NCI-H82 (cell line): ENCODE measurements at places on chromosomes 2 and 18.

- no peak for DNase-seq
Measured at GRCh38 chr2:241200822-241201395, 12.4 kb downstream of the ANO7 start.

GRCh38 chr2:110773401-110773921, 41.1 kb downstream of the ACOXL start:
- DNase-seq: no peak

- DNase-seq: no peak
Measured at GRCh38 chr2:180625006-180625844, 355.2 kb upstream of the UBE2E3 start.

GRCh38 chr2:207284556-207285472, 119.1 kb upstream of the KLF7 start:
- peak; percentile 56 for DNase-seq

DNA sequence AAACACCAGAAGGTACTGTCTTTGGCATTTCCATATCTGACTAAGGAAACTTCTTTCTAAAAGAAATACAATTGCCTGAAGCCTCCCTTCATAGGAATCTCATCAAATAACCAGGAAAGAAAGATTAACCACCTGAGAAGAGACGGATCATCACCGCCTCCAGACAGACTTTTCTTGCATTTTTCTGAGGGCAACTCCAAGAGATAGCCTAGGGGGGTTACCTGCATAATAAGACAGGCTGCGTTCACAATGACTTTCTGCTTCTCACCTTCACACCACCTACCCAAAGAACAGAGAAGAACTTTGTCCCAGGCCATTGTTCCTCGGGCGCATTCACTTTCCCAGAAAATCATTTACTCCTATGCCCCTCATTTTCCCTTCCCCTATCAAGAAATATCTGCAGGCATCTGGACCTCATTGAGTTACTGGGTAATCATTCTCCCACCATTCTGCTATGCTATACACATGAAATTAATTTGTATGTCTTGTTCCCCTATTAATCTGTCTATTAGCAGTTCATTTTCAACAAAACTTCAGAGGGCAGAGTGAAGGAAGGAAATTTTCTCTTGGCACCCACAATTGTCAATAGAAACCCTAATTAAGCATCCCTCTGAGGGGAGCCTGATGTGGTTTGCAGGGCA, 8.3 kb upstream of the POMC start:
- DNase-seq: no peak

DNA sequence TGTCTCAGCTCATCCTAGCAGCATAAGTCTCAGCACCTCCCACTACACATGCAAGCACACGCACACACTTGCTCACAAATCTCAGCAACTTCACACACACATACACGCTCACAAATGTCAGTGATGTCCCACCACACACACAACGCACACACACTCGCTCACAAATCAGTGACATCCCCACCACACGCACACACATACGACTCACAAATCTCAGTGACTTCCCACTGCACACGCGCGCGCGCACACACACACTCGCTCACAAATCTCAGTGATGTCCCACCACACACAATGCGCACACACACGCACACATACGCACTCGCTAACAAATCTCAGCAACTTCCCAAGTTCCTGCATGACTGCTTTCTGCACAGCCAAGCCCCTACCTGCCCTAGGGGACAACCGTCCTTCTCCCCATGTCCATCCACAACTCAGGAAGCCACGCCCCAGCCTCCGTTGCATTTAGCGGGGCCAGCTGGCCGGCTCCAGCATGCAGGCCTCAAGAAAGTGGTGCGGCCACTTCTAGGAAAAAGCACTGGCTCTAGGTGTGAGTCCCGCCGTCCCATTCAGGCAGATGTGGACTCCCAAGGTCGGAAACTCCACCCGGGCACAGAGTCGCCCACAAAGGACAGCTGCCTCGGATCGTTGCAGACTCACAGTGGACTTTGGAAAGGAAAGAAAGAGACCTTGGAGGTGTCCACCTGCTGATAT, 180.1 kb upstream of the SALL3 start:
- no peak for DNase-seq

DNA sequence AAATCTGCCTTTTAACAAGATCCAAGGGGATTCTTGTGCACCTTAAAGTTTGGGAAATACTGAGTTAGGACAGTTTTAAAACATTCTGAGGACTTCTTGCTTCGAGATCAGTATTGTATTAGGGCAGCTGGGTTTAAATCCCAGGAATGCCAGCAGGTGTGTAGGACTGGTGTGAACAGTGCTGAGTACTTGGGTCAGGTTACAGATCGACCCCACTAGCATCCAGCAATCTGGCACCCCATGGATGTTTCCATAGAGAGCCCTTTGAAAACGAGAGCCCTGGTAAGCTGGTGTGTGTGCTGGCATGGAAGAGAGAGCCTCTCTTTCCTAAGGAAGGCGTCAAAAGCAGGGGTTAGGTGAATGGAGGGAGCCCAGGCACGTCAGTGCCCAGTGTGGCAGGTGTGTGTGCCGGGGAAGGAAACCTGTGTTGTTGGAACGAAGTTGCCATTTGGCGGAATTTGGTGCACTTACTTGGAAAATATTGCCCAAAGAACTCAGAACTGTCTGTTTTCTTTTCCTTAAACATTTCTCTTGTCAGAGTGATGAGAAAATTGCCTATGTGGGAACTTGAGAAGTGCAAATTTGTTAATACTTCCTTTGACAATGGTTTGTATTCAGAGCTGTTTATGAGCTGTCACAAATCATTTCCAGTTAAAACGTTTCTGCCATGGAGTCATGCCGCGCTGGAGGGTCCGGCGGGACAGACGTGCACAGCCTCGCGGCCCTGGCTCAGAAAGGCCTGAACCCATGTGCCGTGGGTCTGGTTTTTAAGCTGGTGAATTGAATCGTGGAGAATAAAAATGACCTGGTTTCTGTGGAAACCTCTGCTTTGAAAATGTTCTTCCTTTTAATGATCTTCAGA, 38.1 kb downstream of the LDLRAD4 start:
- no peak for DNase-seq

DNA sequence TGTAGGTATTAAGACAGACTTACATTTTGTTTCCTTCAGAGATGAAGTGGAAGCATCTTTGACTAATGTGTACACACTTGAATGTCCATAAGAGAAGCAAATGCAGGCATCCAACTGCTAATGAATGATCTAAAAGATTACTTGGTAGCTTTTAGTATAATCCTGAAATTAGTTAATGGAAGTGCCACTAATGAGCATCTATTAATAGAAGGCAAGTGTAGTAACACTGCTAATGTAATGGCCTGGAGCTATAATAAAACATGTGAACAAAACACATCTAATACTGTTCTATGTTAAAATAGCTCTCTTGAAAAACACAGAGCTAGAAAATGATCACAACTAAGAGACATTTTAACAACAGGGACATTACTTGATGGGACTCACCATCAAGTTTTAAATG, 225.3 kb downstream of the SLC8A1 start:
- peak; percentile 82 for DNase-seq

DNA sequence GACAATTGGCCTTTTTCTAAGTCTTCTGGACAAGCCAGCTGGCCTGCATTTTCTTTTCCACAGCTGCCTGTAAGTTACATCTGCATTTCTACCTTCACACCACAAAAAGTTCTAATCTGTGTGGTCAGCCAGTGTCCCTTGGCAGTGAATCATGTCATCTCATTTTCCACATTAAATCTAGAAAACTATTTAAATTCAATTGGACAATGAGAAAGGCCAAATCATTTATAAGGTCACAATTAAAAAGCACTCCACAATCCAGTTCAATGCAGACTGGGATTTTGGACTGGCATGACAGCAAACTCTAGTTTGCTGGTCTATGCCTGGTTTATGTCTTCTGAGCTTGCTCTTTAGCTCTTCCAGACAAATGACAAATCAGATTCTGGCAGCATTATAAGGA, 494.2 kb upstream of the SPHKAP start:
- DNase-seq: no peak

- peak; percentile 5 for DNase-seq
Measured at GRCh38 chr2:53911434-53912189, 51.8 kb upstream of the GPR75 start.

DNA sequence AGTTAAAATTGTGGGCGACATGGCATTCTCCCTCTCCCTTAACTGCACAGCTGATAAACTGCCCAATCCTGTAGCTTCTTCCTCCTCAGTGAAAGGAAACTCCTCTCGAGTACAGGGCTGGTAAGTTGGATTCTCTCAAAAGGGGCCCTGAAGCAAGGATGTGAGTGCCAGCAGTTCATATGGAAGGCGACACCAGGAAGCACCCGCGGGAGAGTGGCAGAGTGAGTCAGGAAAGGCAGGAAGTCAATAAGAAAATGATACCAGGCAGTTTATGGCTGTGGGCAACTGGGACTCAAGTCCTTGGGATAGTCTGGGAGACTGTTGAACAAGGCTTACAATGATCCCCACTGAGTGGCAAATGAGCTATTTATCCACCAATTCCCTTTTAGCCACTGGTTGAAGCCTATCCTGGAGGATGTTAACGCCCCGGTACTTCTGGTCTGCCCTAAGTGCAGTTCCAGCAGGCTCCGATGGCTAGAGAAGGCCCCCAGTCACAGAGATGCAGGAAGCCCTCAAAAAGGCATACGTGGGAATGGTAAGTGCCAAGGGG, 34.8 kb downstream of the ABHD3 start:
- DNase-seq: no peak

- DNase-seq: no peak
Measured at GRCh38 chr2:175312137-175312536, 130.6 kb upstream of the ATP5MC3 start.

DNA sequence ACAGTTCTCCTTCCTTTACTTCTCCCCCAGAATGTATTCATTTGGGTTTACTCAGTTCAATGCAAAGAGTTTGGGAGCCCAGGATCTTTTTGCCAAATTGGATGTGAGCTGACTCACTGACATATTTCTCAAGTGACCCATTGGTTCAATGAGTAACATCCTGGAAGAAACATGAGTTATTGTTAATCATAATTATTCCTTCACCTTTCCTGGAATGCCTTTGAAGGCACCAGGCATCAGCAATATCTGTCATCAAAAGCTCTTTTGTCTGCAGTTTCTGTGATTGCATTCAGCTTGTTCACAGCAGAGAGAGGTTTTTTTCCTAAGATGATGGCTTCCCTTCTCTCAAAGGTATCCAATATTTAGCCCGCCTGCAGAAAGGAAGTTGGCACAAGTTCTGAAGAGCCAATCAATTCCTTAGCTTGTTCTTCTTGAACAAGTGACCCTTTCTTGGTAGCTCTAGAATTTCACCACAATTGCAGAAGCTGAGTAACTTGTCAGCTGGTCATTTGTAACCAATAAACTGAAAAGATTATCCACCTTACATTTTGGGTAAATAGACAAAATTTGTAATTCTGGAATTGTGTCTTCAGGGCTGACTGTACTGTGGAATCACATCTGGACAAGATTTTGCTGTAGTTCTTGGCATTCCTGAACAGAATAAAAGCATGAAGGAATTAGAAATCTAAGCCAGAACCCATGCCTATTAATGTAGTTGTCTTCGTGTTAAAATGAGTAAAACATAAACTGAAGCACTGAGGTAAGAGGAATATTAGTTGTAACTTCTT, 72.2 kb upstream of the TMEM17 start:
- DNase-seq: no peak
